ENCODE measurements at places on chromosomes 16 and 17. TPM values are rescaled to one million over a fixed set of nuclear protein-coding genes. Genes with fewer than 3 reads are reported as not detected.

DNA sequence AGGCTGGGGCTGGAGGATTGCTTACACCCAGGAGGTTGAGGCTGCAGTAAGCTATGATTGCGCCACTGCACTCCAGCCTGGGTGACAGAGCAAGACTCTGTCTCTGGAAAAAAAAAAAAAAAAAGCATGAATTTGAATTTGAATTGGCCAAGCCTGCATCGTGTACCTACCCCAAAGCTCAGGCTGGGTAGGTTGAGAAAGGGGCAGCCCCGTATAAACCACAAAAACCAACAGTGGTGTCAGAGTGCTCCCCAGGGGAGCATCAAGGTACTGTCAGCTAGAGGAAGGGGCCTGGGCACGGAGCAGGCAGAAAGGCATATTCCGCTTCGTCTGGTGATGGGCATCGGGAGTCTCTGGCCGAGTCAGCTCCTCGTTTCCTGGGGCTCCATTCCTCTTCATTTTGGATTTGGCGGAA is 40.9 kb downstream of the RAP1GAP2 start:
- no peak for ATAC-seq

GRCh38 chr17:34172390-34172918 is 82.6 kb upstream of the CCL2 start:
- ATAC-seq: peak; percentile 59

GRCh38 chr16:49542391-49542891 is 168.8 kb downstream of the C16orf78 start:
- peak; percentile 87 for ATAC-seq

- peak; percentile 1 for ATAC-seq
These were observed 1.0 kb downstream of the MGRN1 start for GRCh38 chr16:4625560-4626159.

GRCh38 chr16:73172241-73172972 is 124.5 kb upstream of the ZFHX3 start:
- ATAC-seq: peak; percentile 85

GRCh38 chr17:82534401-82534812 is 14.9 kb downstream of the FOXK2 start:
- ATAC-seq: no peak

DNA sequence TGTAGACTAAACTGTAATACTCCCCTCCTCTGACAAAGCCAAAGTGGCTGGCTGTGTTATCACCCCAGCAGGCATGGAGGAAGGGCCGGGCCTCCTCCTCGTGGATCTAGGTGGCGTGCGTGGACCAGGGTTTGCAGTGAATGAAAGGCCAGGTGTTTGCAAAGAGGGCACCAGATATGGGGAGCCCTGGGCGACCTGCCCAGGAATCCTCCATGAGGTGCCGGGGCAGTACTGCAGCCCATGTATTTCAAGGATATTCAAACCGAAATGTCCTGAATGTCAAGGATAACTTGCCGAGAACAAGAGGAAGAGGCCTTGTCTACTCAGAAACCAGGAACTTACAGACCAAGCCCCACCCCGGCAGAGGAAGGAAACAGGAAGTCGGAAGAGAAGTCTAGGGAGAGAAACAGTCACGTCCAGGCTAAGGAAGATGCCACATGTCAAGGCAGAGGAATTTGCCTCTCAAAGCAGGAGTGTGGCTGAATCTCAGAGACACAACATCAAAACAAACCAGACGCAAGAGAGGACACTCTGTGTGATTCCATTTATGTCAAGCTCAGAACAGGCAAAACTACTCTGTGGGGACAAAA is 13.7 kb upstream of the OSGIN1 start:
- ATAC-seq: no peak

Gene UNC13D
- 3.8 TPM for total RNA-seq

DNA sequence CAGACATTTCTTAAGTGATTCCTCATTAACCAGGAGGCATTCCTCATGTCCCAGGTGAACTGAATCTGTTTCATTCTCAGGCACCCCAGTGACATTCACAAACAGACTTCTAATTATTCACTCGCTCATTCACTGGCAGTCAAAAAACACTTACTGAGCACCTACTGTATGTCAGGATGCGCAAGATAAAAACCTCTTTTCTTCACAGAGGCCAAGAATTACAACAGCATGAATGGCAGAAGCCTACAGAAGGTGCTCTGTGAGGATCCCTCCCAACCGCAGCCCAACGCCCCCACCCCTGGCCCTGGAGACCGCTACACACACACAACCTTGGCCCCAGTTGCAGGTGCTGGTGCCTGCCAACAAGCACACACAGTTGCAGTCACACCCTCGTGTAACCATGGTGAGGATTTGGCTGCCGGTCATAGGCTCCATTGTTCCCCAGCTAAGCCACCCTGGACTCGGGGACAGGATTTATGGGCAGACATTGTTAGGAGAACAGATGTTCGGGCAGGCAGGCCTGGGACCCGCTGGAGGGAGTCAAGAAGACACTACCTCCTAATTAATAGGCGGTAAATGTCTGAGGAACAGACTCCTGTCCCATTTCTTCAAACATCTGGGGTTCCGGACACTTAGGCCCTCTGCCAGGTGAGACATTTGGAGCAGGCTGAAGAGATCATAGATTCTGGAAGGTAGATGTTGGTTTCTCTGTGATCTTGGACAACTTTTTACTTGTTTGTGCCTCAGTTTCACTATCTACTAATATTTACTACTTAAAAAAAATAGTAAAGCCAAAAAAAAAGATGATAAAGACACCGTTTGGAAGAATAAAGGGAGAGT is 43.2 kb downstream of the CUEDC1 start:
- peak; percentile 73 for ATAC-seq

Gene PIK3R5
- total RNA-seq: 0.43 TPM

DNA sequence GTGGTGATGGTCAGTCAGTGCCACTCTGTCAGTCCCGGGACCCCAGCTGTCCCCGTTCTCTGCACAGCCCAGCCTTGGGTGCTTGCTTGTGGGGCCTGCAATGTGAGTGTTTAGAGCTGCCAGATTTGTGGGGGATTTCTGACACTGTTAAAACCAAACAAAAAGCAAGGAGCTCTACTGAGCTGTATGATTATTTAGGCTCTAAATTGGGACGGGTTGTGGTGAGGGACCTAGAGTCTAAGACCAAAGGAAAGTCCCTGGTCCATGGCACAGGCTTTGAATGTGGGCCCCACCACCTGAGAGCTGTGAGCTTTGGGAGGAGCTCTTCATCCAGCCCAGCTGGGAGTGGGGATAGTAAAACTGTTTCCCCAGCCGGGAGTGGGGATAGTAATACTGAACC is 63.3 kb downstream of the KSR1 start:
- no peak for ATAC-seq

GRCh38 chr17:29710891-29711418 is 88.2 kb upstream of the CORO6 start:
- ATAC-seq: peak; percentile 86

- ATAC-seq: peak; percentile 76
These were observed at the start of gene SLC25A10 for GRCh38 chr17:81711814-81712467. Gene SLC25A10, plus strand, starts transcription at chr17:81712284. Its CDS starts 143 bp downstream, at chr17:81712427.

GRCh38 chr17:19338031-19338990 is 24.2 kb downstream of the B9D1 start:
- no peak for ATAC-seq

GRCh38 chr17:50045154-50045553 is 10.8 kb upstream of the ITGA3 start:
- no peak for ATAC-seq

Gene HS3ST3A1
- 50.7 TPM for total RNA-seq

Gene C16orf54
- total RNA-seq: 0.28 TPM

Gene ATP1B2
- 3.6 TPM for total RNA-seq

Gene PLA2G10
- not detected for total RNA-seq

- no peak for ATAC-seq
These were observed 21.2 kb downstream of the ZNF469 start for GRCh38 chr16:88403794-88404581.

DNA sequence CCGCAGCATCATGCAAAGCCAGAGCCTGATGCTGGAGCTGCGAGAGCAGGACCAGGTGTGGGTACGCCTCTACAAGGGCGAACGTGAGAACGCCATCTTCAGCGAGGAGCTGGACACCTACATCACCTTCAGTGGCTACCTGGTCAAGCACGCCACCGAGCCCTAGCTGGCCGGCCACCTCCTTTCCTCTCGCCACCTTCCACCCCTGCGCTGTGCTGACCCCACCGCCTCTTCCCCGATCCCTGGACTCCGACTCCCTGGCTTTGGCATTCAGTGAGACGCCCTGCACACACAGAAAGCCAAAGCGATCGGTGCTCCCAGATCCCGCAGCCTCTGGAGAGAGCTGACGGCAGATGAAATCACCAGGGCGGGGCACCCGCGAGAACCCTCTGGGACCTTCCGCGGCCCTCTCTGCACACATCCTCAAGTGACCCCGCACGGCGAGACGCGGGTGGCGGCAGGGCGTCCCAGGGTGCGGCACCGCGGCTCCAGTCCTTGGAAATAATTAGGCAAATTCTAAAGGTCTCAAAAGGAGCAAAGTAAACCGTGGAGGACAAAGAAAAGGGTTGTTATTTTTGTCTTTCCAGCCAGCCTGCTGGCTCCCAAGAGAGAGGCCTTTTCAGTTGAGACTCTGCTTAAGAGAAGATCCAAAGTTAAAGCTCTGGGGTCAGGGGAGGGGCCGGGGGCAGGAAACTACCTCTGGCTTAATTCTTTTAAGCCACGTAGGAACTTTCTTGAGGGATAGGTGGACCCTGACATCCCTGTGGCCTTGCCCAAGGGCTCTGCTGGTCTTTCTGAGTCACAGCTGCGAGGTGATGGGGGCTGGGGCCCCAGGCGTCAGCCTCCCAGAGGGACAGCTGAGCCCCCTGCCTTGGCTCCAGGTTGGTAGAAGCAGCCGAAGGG is 24.2 kb downstream of the C1QTNF1 start:
- ATAC-seq: peak; percentile 61

DNA sequence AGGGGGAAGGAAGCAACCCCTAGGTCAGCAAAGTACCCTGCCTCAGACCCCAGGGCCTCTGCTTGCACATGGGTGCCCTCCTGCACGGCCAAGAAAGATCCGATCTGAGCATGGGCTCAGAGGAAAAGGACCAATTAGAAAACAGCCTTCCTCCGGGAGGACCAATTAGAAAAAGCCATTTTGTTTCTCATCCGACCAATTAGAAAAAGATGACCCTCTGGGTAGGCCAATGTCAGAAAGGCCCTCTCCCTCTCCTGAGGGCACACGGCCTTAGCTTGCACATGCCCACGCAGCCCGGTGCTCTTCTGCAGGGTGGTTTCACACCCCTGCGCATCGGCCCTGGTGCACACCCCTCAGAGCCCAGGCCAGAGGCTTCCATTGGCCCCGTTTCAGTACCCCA is 5.1 kb upstream of the CISD3 start:
- no peak for ATAC-seq

Gene HOXB3
- 80.0 TPM for total RNA-seq

GRCh38 chr16:964356-965035 is 6.3 kb downstream of the LMF1 start:
- no peak for ATAC-seq

GRCh38 chr16:58125781-58126335 is 3.3 kb downstream of the CFAP20 start:
- ATAC-seq: no peak

DNA sequence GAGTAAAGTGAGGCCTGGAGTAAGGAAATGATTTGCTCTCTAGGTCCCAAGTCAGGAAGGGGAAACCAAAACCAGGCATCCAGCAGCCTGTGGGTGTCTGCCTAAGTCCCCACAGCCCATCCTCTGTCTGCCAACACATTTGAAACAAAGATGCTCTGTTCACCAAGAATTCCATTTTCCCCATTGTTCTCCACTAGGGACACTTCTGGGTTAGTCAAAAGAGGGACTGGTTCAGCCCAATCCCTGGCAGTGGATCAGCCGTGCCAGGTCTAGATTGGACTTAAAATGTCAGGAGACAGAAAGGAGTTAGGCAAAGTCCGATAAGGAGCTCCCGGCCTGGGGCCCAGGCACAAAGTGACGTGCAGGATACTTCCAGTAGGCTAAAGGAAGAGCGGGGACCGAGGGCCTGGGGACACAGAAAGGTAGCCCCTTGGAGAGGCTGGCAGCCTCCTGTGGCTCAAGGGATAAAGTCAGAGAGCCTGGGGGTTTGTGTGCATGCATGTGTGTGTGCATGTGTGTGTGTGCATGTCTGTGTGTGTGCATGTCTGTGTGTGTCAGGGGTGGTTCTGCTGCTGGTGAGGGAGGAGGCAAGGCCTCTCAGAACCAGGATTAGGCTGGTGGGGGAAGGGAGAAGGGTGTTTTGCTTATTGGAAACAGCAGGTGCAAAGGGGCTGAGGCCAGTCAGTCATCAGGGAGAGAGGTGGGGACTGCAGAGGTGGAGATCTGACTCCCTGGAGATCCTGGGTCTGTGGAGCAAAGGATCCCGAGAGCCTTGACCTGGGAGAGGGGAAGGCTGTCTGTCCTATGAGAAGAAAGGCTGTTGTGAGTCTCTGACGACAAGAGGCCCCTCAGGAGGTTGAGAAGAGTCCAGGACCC is 41.7 kb upstream of the IL34 start:
- ATAC-seq: no peak

Gene KIF22
- total RNA-seq: 96.3 TPM

DNA sequence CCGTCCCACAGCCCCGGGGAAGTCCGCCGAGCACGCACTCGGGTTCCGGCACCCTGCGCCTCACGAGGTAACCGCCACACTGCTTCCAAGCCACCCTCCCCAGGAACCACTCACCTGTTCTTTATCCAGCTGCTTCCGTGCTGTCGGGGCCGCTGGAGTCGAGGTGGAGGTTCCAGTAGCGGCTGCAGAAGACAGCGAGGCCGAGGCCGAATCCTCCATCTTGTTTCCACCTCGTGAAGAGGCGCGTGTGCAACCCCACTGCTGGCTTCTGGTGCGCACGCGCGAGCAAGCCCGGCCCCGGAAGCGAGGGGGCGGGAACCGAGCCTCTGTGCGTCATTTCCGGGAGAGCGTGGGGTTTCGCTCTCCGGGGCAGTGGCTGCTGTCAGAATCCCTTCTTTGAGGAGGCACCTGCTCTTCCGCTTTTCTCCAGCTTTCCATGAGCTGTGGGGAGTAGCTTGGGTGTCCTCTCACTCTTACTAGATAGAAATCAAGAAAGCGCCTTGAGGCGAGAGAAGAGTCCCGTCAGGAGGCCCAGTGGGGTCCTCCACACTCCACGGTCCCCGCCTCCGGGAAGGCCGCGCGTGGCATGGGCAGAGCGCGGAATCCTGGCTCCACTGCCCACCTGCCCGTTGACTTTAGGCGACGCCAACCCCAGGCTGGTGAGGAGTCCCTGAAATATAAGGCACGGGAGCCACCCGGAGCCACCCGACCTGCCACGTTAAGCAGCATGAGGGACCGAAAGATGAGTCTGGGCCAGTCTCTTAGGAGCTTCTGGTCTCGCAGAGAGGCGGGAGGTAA is at the start of gene RSL1D1:
Gene RSL1D1 (minus strand): TSS at position 249 of the 798 bp plus-strand sequence. CDS start 30 bp downstream, at position 219.
- peak; percentile 95 for ATAC-seq

- no peak for ATAC-seq
These were observed 13.7 kb upstream of the TRPV3 start for GRCh38 chr17:3571043-3571900.

DNA sequence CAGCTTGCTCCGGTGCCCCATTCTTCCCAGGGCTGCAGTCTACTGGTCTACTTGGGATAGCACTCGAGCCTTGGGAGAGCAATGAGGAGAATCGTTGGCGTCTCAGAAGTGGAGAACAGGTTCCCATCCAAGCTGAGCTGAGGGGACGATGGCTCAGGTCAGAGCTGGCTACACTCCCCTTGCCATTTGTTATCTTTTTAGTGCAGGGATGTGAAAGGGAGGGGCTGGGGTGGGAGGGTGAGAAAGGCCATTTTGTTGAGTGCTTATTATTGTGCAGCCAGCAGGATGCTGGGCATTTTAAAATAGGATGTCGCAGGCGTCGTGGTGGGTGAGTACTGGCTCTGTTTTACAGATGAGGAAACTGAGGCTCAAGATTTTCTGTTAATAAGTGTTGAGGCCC is 410.8 kb downstream of the SNX29 start:
- no peak for ATAC-seq

Gene ADAMTS18
- 2.7 TPM for total RNA-seq

- ATAC-seq: no peak
These were observed 14.7 kb downstream of the ALOX15B start for GRCh38 chr17:8053600-8053999.
